ENCODE measurements at places on chromosomes 5 and 9.
A peak's percentile ranks its signal among the peaks of the same experiment; 100 is the strongest.

- DNase-seq, result no peak
Observed at GRCh38 chr5:68455216-68455615, 239.7 kb downstream of the PIK3R1 start.

DNA sequence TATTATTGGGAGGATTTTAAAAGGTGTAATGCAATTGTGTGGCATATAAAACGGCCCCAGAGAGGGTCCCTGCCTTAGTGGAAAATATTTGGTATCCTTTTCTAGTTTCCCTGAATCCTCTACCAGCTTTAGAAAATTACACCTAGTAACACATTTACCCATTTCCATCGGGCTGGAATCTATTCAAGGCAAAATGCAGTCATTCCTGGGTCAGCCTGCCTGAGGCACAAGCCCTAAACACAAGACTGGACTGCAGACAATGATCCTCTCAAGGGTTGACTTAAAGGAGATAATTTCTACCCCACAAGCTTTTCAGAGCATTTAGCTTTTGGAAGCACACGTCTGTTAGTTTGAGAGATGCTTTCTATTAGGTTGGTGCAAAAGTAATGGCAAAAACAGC, 124.4 kb upstream of the ADAMTSL1 start:
- no peak for DNase-seq

DNA sequence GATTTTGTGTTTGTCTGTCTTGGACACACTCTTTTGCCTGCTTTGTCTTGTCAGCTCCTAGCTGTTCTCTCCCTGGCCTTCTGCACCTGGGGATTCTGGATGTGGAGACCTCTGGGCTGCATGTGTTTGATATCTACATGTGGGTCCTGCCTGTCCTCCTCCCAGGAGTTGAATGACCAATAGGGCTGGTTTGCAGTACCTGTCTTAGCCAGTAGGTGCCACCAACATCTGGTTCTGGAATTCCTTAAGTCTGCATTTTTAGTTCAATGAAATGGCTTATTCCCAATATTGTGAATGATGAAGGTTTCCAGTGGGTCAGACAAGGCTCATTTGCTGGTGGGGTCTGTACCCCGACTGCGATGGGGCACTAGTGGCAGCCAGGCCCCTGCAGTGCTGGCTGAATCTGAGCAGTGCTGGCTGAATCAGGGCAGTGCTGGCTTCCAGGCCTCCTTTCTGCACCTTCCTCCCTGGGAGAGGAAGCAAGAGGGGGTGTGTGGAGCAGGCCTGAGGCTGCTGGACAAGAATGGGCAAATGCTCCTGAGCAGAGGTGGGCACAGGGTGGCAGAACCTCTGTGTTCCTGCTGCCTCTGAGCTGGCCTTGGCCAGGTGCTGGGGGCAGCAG, 73.3 kb downstream of the RXRA start:
- DNase-seq, result peak; percentile 46

DNA sequence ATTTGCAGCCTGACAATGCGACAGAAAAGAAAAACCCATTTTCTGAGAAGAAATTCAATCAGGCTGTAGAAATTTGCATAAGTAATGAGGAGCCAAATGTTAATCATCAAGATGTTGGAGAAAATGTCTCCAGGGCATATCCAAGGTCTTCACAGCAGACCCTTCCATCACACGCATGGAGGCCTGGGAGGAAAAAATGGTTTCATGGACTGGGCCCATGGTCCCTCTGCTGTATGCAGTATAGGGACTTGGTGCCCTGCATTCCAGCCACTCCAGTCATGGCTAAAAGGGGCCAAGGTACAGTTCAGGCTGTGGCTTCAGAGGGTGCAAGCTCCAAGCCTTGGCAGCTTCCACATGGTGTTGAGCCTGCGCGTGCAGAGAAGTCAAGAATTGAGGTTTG, 73.3 kb downstream of the CCDC192 start:
- DNase-seq, result no peak

GRCh38 chr5:148585988-148586387, 68.3 kb downstream of the HTR4 start:
- no peak for DNase-seq

DNA sequence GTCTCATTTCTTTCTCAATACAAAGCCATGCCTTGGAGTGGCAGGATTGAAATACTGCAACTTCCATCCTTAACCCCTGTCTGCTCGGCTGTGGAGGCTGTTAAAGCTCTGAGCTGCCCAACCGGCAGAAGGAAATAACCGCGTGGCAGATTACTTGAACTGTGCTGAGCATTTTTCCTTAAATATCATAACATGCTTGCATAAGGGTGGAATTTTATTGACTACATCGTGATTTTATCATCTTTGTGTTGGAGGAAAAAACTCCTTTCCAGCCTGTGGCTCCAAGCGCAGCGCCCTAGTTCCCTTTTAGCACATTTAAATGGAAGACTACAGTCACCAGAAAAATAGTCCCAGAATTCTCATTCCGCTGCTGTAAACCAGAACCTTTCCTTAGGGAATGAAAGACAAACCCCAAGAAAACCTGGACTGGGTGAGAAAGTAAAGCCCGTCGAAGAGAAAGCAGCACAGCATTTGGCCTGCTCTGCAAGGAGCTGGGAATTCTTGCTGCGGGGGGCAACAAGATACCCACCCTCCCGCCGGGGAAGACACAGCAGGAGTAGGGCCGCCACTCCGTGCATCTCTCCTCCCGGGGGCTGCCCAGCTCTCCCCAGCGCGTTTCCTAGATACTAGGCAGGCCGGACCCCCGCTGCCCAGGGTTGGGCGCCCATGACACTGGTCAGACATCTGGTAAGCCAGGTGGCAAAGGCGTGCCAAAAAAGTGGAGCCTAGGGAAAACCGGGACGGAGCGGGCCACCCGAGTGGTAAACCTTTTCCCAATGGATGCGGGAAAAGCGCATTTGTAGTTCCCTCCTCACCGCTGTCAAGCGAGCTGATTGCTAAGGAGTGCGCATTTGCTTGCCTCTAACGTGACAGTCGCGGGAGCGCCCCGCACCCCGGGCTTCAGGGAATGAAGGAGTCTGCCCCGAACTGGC, 1.3 kb downstream of the SHC3 start:
- no peak for DNase-seq

GRCh38 chr9:129320575-129321285, 142.7 kb upstream of the IER5L start:
- no peak for DNase-seq

GRCh38 chr9:88925481-88925880, 65.8 kb upstream of the S1PR3 start:
- DNase-seq, result no peak

DNA sequence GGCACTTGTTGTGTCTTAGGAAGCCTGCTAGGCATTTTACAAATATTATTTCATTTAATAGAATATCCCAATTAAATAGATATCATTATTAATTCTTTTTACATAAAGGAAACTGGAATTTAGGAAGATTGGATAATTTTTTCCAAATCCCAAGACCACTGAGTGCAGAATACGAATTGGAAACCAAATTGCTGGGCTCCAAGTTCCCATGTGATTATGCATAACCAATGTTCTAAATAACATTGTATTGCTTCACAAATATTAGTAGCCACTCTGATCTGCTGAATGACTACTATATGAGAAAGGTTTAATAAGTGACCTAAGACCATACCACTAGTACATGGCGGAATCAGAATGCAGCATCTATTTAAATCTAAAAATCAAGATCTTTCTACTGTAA, 57.7 kb downstream of the ALDH1A1 start:
- DNase-seq, result no peak

- DNase-seq, result no peak
Observed at GRCh38 chr5:9596824-9597223, 33.3 kb downstream of the TAS2R1 start.

DNA sequence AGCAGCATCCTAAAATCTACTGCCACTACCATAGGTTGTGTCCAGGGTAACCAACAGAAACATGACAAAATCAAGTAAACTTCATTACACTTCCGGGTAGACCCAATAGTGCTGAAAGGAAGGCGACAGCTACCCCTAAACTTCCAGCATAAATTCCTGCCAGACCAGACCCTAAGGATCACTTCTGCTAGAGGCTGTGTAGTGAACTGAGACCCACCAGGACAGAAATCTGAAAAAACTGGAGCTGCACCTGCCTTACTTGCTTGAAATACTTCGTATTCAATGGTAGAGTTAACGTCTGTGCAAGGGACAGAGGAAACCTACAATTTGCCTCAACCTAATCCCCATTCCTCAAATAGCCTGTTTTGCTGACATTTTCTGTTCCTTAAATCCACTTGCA, 1.0 kb upstream of the SECISBP2 start:
- no peak for DNase-seq

GRCh38 chr5:76542887-76543690, 80.1 kb downstream of the F2RL2 start:
- no peak for DNase-seq

GRCh38 chr9:70557661-70558369, 143.4 kb upstream of the KLF9 start:
- DNase-seq, result no peak

DNA sequence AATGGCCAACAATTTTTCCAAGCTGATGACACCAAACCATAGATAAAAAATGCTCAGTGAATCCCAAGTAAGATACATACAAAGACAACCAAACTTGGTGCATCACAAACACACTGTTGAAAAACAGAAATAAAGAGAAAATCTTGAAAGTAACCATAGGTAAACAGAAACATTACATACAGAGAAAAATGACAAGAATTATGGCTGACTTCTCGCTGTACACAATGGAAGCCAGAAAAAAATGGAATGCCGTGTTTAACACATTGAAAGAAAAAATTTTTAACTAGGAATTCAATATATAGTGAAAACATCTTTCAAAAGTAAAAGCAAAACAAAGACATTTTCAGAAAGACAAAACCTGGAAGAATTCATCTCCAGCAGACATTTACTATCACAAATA, 20.6 kb downstream of the DAP start:
- DNase-seq, result no peak

DNA sequence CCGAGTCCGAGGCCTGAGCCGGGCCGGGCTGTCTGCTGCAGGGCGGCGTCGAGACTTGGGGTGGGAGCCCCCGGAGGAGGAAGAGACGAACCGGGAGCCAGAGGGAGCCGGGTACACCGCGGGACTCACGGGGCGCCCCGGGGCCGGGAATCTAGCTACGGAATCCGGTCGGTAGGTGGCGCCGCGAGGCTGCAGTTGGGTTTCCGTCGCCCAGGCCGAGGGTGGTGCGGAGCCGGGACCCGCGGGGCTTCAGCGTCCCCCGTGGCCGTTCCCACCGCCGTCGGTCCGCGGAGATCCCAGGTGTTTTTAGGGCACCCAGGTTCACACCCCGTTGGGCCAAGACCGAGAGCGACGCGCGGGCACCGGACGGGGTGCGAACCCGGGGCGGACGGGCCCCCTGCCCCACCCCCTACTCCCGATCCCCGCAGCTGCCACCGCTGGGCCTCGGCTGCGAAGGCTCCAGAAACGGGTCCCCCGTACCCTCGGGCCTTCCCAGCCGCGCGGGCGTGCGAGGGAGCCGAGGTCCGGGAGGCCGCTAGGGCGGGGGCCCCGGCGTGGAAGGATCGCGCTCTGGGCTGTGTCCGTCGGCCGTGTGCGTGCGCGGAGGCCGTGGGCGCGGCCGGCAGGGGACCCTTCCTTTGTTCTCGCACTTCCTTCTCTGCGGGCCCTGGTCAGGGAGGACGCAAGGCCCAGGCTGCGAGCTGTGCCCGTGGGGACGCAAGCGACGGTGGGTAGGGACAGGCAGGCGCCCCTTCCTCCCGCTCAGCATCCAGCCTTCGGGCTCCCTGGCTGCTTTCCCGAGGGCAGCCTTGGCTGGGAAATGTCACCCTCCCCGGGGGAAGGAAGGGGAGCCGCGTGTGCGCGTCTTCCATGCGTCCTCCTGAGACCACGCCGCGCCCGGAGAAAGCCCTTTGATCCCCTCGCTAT, 146.6 kb downstream of the GAPVD1 start:
- DNase-seq, result peak; percentile 77

GRCh38 chr5:168779333-168779732, 200.2 kb upstream of the PANK3 start:
- no peak for DNase-seq

DNA sequence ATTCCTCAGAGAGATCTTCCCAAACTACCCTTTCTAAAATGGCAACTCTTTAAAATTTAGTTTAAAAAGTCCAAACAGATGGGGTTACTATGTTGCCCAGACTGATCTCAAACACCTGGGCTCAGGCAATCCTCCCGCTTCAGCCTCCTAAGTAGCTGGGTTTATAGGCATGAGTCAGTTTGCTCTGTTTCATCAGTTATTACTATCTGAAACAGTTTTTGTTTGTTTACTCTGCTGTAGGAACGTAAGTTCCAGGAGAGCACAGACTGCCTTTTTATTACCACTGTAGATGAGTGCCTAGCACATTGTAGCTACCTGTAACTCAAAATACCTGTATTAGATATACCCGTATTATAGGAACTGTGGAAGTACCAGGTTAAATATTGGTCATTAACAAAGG, 89.4 kb downstream of the UHRF2 start:
- DNase-seq, result no peak

DNA sequence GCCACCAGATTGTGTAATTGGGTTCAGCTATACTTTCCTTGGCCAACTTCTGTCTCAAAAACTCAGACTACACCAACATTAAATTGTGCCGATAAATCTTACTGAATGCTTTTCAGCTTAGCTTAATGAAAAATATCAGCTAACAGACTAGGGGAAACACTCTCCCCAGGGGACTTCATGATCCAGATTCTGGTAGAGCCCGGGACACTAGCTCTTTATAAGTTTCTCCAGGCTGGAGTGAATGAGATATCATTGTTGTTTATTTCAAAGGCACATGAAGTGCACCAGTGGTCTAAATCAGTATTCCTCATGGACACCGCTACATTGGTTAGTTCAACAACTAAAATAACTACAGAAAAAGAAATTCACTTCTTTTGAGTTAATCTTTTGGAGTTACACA, 10.5 kb upstream of the LHFPL2 start:
- DNase-seq, result no peak

- DNase-seq, result no peak
Observed at GRCh38 chr9:72814083-72814597, 138.7 kb downstream of the ALDH1A1 start.

GRCh38 chr5:107673039-107673367, 2.3 kb upstream of the EFNA5 start:
- DNase-seq, result no peak

DNA sequence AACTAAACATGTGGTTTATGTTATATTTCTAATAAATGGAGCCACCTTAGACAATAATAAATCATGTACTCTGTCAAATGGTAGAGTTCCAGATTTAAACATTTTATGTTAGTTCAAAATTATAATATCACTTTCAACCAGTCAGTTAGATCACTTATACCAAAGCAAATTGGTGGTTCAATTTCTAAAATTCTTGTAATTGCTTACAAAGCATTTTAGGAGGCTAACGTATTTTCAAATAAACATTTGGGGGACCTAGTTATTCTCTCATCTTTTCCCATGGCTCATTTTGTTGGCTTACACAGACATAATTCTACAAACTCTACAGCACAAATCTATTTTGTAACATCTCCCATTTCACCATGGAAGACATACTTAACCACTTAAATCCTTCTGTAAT, 39.9 kb downstream of the EDIL3 start:
- no peak for DNase-seq

GRCh38 chr5:52880541-52880940, 92.8 kb downstream of the ITGA1 start:
- no peak for DNase-seq

- no peak for DNase-seq
Observed at GRCh38 chr5:167352801-167353200, 938.6 kb upstream of the WWC1 start.

- DNase-seq, result no peak
Observed at GRCh38 chr9:35628389-35628991, 10.3 kb upstream of the CD72 start.
